Upper lobe of left lung (tissue), 6 donors: ENCODE measurements at places on chromosomes 1 and 21.
A peak's percentile ranks its signal among the peaks of the same experiment; 100 is the strongest.

- peaks cover 6% of the 10 kb centered on the region for H3K4me1 ChIP-seq
- no peak overlapping the region for H3K27ac ChIP-seq
- H3K36me3 ChIP-seq = no peaks in the 10 kb centered on the region
Observed at GRCh38 chr1:64574301-64574700, 104.4 kb downstream of the CACHD1 start.

- no peaks in the 10 kb centered on the region for H3K36me3 ChIP-seq
- DNase-seq = no peak
- no peak overlapping the region for H3K4me3 ChIP-seq
- no peaks in the 10 kb centered on the region for H3K4me1 ChIP-seq
- no peak overlapping the region for H3K27ac ChIP-seq
Observed at GRCh38 chr21:43204638-43205037, 35.8 kb downstream of the CRYAA start.

DNA sequence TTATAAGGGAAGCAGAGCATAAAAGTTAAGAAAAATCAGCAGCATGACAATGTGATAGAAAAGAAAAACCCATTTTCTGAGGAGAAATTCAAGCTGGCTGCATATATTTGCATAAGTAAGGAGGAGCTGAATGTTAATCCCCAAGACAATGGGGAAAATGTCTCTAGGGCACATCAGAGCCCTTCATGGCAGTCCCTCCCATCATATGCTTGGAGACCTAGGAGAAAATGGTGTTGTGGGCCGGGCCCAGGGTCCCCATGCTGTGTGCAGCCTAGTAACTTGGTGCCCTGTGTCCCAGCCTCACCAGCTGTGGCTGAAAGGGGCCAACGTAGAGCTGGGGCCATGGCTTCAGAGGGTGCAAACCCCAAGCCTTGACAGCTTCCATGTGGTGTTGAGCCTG, 100.6 kb upstream of the PLPPR4 start:
- no peaks in the 10 kb centered on the region for H3K27me3 ChIP-seq
- no peaks in the 10 kb centered on the region for H3K36me3 ChIP-seq
- no peak overlapping the region for H3K27ac ChIP-seq
- no peak overlapping the region for H3K4me3 ChIP-seq
- DNase-seq = no peak
- H3K4me1 ChIP-seq = no peaks in the 10 kb centered on the region

GRCh38 chr1:67711158-67711854, 26.3 kb downstream of the GADD45A start:
- no peak overlapping the region for H3K27ac ChIP-seq
- H3K4me3 ChIP-seq = no peak overlapping the region
- H3K4me1 ChIP-seq = peaks cover 12% of the 10 kb centered on the region
- H3K36me3 ChIP-seq = no peaks in the 10 kb centered on the region
- DNase-seq = no peak
- no peaks in the 10 kb centered on the region for H3K27me3 ChIP-seq

DNA sequence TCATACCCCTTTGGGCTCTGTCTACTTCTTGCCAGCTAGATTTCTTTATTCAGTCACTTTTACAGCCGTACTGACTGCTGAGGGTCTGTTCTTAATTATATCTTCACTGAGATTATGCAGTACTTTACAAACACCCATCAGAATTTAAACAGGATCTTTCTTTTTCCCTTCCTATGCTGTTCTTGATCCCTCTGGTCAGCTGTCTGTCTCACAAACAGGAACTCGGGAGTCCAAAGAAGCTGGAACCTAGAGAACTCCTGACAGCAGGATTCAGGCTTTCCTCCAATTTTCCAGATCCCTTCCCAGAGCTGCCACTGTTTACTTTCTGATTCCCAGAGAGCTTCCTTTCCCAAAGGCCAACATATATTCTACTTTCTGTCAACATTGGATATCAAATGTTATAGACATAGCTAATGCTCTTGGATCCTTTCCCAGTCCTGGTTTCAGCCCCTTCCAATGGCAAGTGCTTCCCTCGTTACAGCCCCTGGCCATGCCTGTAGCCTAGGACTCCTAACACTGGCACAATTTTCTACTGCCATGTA, 59.5 kb downstream of the ATP2B4 start:
- H3K4me1 ChIP-seq = peaks cover under 1% of the 10 kb centered on the region
- DNase-seq = no peak
- H3K36me3 ChIP-seq = peaks cover 50% of the 10 kb centered on the region
- H3K27me3 ChIP-seq = no peaks in the 10 kb centered on the region
- no peak overlapping the region for H3K4me3 ChIP-seq

DNA sequence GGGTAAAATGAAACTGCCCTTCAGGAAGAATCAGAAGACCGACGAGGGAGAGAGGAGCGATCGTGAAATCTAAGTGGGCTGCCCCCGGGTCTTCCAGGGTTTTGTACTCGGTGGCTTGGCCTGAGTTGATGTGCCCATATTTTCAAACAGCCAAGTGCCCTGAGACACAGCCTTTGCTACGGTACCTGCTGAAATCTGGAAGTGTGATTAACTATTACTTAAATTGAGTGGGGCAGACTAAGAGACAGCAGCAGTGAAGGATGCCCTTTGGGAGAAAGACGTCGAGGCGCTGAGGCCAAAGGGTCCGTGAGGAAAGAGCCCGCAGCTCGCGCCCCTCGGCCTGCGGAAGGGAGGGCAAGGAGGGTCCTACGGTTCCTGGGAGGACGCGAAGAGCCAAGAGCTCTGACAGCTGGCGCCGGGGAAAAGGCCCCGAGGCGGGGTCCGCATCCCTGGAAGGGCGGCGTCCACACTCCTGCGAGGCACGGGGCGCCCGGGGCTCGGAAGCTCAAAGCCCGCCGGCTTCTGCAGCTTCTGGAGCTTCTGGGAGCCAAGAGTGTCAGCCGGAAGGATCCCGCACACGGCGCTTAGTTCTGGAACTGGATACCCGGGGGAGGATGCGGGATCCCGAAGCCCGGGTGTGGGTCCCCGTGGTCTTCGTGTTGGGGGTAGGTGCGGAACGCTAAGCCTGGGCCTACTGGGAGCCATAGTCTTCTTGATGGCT, 15.4 kb upstream of the RNU1-4 start:
- H3K27ac ChIP-seq = no peak overlapping the region

DNA sequence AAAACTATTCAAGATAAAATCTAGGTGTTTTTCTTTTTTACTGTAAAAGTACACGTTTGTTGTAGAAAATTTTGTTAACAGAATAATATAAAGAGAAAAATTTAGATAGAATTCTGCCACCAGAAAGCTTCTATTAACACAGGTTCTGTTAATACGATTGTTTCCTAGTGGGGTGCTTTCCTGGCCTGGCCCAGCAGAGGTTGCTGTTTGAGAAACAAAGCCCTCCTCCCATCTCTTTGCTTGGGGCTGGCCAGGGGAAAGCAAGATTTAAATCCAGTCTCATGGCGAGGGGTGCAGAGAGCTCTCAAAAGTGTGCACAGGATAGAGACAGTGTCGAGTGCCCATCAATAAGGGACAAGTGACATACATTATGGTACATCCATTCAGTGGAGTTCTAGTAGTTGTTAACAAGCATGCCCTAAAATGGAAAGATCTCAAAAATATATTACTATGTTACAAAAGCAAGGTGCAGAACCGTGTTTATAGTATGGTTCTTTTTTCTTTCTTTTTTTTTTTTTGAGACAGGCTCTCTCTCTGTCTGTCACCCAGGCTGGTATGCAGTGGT, 14.6 kb upstream of the ACBD3 start:
- no peaks in the 10 kb centered on the region for H3K36me3 ChIP-seq
- no peaks in the 10 kb centered on the region for H3K27me3 ChIP-seq
- H3K4me1 ChIP-seq = no peaks in the 10 kb centered on the region
- H3K27ac ChIP-seq = no peak overlapping the region

GRCh38 chr1:154241703-154242351, 21.1 kb downstream of the UBAP2L start:
- H3K27me3 ChIP-seq = no peaks in the 10 kb centered on the region
- no peak for DNase-seq
- no peak overlapping the region for H3K27ac ChIP-seq

GRCh38 chr1:178232949-178233348, 139.0 kb downstream of the RASAL2 start:
- H3K27ac ChIP-seq = no peak overlapping the region
- no peaks in the 10 kb centered on the region for H3K27me3 ChIP-seq
- no peaks in the 10 kb centered on the region for H3K36me3 ChIP-seq

DNA sequence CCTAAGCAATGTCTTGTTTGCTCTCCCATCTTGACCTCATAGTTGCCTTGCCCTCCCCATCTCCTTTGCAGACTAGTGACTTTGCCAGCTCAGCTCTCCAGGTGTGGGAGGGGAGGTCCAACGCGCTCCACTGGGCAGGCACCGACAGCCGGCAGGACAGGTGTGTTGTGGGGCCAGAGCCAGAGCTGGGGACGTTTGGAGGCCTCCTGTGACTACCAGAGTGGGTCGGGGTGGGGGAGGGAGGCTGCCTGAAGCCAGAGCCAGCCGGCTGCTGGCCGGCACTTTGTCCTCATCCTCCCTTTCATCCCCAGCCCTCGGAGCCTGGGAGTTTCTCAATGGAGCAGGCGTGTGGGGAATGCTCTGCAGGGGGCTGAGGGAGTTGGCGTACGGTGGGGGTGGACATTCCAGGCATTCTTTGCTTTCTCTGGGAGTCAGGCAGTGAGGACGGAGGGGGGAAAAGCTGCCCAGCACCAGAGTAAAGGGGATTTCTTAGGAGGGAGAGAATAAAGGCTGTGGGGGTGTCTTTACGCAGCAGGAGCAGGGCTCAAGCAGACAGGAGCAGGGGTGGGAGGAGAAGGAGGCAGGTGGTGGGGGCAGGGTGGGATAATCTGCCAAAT, 20.2 kb downstream of the NUAK2 start:
- H3K27me3 ChIP-seq = no peaks in the 10 kb centered on the region
- H3K4me1 ChIP-seq = peaks cover 12% of the 10 kb centered on the region
- DNase-seq = peak; percentile 94
- H3K36me3 ChIP-seq = peaks cover 36% of the 10 kb centered on the region

DNA sequence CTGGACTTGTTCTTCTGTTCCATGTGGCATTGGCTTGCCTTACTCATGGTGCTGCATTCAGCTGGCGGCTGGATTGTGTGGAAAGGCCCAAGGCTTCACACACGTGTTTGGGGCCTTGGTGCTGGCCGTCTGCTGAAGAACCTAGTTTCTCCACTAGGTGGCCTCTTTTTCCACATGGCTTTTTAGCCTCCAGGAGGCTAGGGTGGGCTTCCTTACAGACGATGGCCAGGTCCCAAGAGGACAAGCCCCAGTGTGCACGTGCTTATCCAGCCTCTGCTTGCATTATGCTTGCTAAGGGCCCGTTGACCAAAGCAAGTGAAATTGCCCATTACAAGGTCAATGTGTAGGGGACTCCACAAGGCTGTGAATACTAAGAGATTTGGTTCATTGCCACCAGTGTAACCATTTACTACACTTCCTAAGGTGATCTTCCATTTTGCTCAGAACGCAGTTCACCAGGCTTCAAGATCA, 47.5 kb upstream of the FOXO6 start:
- no peaks in the 10 kb centered on the region for H3K4me1 ChIP-seq
- H3K4me3 ChIP-seq = no peak overlapping the region
- DNase-seq = no peak
- no peaks in the 10 kb centered on the region for H3K27me3 ChIP-seq
- H3K36me3 ChIP-seq = no peaks in the 10 kb centered on the region

DNA sequence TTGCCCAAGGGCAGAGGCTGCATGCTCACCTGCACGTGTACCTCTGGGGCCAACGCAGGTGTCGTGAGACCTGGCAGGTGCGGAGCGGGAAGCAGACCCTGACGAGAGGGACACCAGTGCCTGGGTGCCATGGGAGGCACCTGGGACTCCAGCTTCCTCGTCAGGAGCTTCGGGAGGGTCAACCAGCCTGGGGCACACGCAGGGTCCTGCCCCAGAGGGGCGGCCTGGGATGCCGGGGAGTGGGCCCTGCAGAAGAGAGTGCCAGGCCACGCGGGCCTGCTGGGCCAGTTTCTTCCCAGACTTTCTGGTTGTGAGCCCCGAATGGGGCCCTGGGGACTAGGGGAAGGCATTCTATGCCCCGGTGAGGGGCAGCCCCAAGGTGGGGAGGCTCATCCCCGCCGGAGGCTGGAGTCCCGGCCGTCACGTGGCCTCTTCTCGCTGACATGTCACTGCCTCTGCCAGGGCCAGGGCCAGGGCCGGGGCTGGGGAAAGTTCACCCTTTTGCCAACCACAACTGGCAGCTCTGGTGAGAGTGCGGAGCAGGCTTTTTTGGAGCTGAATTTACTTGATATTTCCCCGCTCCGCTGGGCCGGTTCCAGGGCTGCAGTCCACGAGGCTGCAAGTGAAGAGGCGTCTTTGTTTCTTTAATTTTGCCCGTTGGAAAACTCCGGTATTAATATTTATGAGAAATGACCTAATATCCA, 38.5 kb upstream of the ACTRT2 start:
- H3K4me3 ChIP-seq = no peak overlapping the region
- H3K4me1 ChIP-seq = no peaks in the 10 kb centered on the region
- no peaks in the 10 kb centered on the region for H3K36me3 ChIP-seq
- H3K27ac ChIP-seq = no peak overlapping the region
- H3K27me3 ChIP-seq = no peaks in the 10 kb centered on the region

DNA sequence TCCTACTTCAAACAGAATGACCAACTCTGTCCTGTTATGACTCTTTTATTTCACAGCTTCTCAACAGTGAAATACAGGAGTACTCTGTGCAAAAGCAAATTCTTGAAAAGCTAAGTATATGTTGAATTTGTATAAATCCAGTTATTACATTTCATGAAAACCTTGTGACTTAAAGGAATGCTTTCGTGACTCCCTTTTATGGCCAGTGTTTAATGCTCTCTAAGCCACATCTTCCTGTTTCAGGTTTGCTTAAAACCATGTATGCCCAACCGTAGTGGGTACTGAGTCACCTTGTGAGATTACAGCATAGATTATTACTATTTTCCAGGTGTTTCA, 40.2 kb upstream of the KIF1B start:
- H3K4me3 ChIP-seq = no peak overlapping the region
- no peaks in the 10 kb centered on the region for H3K27me3 ChIP-seq
- no peak overlapping the region for H3K27ac ChIP-seq
- H3K36me3 ChIP-seq = peaks cover 63% of the 10 kb centered on the region
- no peaks in the 10 kb centered on the region for H3K4me1 ChIP-seq

DNA sequence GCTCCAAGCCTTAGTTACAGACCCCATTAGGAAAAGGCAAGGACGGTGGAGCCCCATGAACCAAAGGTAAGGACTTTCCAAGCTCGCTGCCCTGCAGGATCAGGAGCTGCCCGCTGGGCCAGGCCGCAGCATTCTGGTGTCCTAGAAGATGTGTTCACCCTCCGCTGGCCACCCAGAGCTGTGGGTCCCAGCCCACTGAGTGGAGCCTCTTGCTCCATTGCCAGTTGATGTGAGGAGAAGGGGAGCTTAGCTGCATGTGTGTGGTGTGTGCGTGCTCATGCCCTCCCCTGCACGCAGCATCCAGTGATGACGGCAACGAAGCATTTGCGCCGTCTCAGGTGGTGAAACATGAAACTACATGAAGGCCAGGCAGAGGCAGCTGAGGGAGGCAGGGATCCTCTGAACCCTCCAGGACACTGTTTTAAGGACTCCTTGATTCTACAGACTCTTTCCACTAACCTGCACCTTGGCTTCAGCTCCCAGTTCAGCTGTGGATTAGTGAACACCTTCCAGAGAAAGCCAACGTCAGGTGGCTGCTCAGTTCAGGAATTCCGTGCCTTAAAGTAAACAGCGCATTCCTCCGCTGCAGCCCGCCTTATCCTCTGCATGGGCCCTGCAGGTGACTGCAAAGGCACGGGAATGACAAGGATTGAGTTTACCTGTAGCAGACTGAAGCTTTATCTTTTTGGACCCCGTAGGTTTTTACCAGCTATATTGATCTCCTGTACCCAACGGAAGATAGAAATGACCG, 48.7 kb downstream of the SMYD2 start:
- H3K36me3 ChIP-seq = peaks cover 31% of the 10 kb centered on the region
- no peak overlapping the region for H3K4me3 ChIP-seq
- no peaks in the 10 kb centered on the region for H3K27me3 ChIP-seq
- H3K27ac ChIP-seq = no peak overlapping the region
- H3K4me1 ChIP-seq = no peaks in the 10 kb centered on the region
